ENCODE measurements at places on chromosomes 7 and 10. TPM values are rescaled to one million over a fixed set of nuclear protein-coding genes. Genes with fewer than 3 reads are reported as not detected.

The MMP21 gene
- 0.59 TPM for total RNA-seq

The ASL gene
- 15.6 TPM for total RNA-seq

The BMPR1A gene
- 8.8 TPM for total RNA-seq

The UPK3BL2 gene
- total RNA-seq, result 98.1 TPM

GRCh38 chr7:106063024-106063423 lies 49.1 kb downstream of the SYPL1 start:
- no peak for DNase-seq

- no peak for DNase-seq
Observed at GRCh38 chr7:117841011-117841410, 32.2 kb downstream of the CTTNBP2 start.

DNA sequence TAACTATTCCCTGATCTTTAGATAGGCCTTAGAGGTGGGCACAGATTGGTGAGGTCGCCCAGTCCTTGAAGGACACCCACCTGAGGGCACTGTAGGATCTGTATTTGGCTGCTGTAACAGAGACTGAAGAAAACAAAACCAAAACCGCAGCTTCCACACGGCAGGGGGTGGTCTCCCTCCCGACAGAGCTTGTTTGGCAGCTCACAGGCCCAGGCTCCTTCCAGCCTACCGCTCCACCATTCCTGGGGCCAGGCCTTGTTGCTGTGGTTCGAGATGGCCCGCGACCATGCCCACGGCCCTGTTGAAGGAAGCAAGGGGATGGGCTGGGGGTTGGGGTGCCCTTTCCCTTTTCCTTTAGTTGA lies 30.4 kb downstream of the ZNF783 start:
- no peak for DNase-seq

GRCh38 chr7:110646804-110647203 lies 444.1 kb upstream of the LRRN3 start:
- DNase-seq, result no peak

DNA sequence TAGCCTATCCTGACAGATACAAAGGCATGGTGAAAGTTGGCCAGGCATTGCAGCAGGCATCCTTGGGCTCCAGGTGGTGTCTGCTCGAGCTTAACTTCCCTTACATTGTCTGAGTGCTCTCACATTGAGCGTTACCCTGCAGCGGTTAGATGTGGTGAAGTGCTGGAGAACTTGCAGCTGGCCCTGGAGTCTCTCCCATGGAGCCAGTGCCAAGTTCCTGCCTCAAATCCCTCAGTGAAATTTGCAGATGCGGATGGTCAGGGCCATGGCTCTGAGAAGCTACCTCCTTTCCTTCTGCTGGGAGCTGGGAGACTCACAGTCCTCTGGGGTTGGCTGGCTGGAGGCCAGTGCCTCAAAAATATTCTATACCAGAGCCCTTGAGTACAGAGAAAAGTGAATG lies 3.3 kb upstream of the ZNF746 start:
- DNase-seq, result no peak

DNA sequence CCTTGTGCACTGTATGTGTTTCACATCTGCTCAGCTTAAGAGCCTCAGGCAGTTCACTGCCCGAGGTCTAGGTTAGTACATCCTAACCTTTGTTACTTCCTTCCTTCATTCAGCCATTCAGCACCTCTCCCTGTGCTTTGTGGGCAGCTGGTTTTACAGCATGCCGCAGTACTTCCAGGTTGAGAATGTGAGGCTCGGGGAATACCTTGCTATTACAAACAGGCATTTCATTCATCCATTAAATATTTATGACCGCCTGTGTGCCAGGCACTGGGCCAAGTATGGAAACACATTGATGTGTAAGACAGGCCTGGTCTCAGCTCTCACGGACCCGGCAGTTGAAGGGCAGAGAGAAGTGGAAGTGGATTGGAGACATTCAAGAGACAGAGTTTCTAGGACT lies 82.4 kb downstream of the SHH start:
- no peak for DNase-seq

GRCh38 chr7:42432644-42433043 lies 195.6 kb upstream of the GLI3 start:
- no peak for DNase-seq

- DNase-seq, result no peak
Observed at GRCh38 chr10:101330631-101331225, 23.2 kb upstream of the BTRC start.

DNA sequence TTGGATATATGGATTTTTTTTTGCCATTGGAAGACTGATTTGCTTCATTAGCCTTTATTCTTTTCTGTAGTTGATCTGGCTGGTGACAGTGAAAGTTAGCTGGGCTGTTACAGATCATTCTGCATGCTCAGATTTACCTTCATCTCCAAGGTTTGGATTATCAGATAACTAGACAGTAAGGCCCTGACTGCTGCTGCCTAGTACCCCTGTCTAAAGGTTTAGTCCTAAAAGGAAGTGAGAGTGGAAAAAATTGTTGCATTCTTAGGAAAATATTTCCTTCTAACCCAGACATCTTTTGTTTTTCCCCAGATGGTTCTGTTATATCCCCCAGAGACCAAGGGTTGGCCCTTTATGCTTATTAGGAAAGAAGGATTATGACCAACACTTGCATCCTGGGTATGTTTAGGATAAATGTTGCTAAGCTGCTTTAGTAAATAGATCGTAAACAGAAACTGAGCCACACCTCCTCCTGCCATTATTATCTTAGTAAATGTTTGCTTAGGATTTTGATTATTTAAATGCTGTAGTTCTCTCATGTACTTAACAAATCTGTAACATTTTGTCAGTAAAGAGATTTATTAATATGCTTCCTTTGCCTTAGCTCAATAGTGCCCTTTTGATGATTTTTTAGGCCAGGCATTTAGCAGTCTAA lies 44.4 kb downstream of the MCU start:
- no peak for DNase-seq

GRCh38 chr10:110456046-110456445 lies 41.7 kb upstream of the DUSP5 start:
- no peak for DNase-seq

- no peak for DNase-seq
Observed at GRCh38 chr7:92276460-92276864, 30.7 kb downstream of the ANKIB1 start.

DNA sequence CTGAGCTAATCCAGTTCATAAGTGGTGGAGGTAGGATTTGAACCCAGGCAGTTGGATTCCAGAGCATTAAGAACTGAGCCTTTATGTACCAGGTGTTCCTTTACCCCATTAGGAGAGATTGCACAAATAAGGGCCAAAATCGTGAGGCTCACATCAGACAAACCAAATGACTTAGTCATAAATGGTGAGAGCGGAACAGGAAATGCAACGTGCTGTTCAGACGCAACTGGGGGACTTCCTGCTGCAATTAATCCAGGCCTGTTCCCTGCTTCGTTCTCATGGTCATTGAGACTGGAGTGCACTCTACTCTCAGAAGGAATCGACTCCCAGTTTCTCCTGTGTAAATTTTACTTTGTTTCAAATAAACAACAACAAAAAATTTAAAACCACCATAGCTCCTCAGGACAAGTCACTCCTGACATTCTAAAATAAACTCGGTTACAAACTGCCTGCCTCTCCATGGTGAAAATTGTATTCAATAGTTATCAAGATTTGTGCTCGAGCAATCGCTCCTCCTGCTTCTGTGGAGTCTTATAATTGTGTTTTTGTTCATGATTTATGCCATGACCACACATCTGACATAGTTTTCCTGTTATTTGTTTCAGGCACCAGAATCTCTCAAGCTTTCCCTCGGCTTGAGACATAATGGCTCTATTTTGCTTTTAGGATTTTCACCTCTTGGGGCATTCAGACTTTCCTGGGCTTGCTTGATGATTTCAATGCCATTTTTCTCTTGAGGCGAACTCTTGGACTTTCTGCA lies 115.3 kb upstream of the BMPER start:
- DNase-seq, result no peak

DNA sequence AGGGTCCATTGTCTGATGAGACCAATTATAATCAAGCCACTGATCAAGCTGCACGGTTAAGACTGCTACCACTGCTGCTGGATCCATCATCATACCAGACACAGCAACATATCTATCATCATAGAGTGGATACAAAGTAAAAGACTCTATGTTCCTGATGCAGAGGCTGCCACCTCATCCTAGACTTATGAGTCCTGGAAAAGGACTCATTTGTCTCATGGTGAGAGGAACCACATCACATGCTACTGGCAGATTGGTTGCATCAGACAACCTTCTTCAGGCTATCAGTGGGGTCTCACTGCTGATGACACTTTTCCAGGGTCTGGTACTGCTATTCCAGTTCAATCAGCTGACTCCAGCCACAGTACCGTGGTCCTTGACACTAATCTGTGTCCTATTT lies 79.0 kb downstream of the ABI1 start:
- no peak for DNase-seq

DNA sequence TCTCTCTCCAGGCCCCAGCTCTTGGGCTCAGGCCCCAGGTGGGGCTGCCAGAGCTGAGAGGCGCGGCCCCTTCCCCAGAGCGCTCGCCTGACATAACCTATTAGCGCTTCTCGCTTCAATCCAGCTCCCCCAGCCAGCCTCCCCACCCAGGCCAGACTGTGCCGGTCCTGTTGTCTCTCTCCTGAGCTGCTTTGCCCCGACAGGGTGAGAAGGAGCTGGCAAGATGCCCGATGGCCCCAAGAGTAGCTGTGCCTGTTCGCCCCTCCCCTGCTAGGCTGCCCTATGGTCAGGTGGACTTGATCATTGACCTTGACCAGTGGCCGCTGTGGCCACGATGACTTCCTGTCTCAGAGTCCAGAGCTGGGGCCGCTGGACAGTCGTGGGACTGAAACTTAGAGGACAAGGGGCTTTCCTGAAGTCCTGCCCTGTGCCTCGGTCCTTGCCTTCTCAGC lies 9.1 kb downstream of the TMEM270 start:
- no peak for DNase-seq

DNA sequence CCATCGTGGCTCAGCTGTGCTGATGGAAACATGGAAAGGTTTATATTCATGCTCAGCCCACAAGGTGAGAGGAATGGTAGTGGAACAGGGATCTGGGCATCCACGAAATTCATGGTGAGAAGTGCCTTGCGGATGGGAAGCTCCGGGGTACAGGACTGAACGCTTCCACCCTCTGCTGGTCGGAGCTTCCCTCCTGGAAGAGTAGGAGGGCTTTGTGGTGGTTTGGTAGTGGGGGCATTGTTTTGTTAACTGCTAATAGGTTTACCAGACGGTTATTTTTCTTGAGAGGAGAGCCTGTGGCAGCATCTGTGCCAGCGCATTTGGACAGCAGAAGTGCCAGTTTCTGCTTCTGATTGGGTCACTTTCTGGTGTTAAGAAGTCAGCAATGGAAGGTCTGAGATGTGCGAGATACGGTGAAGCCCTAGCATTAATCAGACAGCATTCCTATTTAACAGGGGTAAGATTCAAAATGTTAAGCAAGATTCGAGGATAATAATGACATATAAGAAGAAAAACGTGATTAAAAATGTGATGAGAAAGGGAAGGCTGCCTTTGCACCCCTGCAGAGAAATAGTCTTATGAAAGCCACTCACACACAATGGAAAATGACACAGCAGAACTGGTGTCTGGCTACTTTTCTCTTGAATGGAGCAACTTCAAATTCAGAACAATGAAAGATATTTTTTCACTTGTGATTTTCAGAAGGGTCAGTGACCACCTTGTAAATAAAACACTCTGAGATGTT lies 17.7 kb downstream of the ABCA13 start:
- no peak for DNase-seq

DNA sequence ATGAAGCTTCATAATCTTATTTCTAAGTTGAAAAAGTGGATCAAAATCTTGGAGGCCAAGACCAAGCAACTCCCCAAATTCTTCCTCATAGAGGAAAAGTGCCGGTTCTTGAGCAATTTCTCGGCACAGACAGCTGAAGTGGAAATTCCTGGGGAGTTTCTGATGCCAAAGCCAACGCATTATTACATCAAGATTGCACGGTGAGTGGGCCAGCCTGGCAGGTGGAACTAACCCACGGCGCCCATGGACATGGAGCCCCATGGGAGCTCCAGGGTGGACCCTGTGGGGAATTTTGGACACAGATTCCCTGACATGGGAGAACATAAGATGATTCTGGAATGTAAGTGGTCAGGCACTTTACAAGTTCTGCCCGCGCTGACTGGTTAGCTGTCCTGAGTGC lies 125.9 kb downstream of the TRRAP start:
- DNase-seq, result no peak

GRCh38 chr10:71780719-71781118 lies 7.4 kb upstream of the VSIR start:
- DNase-seq, result no peak

DNA sequence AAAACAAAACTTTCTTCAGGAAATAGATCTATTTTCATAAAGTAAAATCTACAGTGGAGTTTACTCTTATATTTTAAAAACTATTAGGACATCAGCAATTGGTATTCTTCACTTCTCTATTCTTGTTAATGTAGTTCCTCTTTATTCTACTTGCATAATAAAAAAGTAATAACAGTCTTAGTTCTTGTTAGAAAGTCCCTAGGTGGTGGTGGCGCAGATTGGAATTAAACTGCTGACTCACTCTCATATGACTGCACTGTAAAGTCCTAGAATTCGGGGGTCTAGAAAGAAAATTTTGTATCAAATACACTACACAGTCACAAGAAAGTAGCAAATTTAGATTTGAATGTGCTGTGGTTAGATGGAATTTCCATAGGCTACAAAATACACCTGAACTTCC lies 44.6 kb upstream of the TES start:
- no peak for DNase-seq

DNA sequence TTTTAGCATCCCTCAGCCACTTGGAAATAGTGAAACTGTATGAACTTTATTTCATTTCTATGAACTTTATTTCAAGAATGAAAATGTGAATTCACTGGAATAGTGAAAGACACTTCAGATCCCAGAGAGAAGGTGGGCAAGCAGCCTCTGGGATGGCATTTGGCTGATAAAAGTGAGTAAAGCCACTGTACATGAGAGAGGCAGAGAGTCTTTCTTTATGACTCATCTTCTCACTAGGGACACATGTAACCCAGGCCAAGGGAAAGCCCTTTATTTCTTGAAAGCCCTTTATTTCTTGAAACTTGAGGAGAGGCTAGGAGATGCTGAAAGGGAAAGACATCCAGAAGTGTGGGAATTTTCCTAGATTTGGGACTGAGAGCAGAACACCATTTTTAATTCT lies 148.9 kb upstream of the SMIM30 start:
- no peak for DNase-seq

DNA sequence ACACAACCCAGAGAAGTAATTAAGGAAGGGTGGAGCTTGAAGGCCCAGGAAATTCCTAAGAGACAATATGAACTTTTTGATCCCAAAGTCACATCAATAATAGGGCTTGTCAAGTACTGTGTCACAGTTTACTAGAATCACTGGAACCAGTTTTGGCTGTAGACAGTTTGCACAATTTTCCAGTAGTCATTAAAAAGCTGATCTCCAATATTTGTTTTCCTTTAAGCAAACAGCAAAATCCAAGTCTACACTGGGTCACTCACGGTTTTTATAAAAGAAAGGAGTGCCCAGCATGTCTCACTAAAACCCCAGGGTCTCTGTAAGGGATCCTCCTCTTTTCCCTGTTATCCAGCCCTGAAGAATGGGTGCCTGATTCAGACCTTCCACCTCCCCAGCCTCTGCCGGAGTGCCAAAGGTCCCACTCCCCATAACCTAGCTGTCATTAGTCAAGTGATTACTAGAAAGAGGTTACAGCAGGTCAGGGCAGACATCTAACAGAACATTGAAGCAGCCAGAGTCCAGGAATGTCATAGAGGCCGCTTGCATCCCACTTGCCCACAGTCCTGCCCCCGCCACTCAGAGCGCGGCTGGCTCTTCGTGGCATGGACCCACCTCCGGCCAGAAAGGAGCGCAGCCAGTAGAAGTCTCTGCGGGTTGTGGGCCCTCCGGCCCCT lies 552 bp downstream of the SLC25A16 start:
- no peak for DNase-seq

- no peak for DNase-seq
Observed at GRCh38 chr7:101989101-101989500, 171.7 kb downstream of the CUX1 start.
